ENCODE measurements at places on chromosomes 3 and 15. TPM values are rescaled to one million over a fixed set of nuclear protein-coding genes. Genes with fewer than 3 reads are reported as not detected.

GRCh38 chr3:63895422-63896189, 16.6 kb downstream of the SCAANT1 start:
- DNase-seq, result no peak

- no peak for DNase-seq
Observed at GRCh38 chr3:39318301-39318700, 11.2 kb upstream of the CCR8 start.

DNA sequence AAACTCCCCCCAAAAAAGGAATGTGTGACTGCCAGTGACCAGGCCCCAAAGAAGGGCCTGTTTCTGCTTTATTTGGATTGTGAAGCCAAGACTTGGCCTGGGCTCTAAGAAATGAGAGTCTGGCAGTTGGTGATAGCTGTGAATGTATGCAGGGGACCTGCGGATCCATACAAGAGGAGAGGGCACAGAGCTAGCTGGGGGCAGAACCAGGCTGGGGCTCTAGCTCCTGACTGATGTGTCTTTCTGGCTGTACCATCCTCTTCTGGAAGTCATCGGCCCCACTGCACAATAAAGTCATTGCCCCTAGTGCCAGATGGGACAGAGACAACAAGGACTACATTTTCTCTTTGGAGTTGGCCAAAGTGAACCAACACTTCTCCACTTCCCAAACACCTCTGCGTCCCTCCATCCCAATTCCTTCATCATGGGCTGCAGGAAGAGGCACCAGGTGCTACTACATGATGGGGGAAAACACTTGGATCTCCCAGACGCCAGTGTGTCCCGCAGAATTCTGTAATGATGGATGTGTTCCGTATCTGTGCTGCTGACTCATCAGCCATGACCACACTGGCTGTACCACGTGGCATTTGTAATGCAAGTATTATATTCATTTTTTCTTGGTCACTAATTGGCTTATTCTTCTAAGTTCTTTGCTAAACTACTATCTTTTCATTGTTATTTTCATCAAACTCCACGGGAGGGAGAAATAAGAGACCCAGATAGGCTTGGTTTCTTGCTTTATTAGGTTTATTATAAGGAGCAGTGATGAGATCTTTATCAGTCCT, 1.7 kb upstream of the PLA2G4F start:
- DNase-seq, result no peak

DNA sequence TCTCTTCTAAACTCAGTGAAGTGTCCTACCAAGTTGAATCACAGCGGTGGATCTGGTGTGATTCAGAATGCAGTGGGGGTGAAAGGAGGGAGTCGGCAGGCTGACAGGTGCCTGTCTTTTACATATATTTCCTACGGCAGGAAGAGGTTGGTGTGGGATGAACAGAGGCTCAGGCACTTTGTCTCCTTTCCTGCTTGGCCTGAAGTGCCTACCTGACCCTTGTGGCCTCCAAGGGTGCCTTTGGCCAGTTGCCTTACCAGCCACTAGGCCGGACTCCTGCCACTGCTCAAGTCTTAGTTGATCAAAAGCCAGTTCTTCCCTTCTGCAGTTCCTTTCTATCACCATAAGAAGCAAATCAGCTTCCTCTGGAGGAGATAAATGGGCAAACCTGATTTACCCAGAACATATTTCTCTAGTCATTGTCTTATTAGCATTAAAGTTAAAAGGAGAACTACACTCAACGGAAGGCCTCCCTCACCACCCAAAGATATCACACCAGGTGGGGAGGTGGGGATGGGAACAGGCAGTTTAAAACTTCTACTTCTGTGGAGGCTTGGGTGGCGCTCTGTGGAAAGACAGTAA, 52.1 kb downstream of the CRTC3 start:
- no peak for DNase-seq

GRCh38 chr3:147361454-147362420, 44.6 kb downstream of the ZIC4 start:
- no peak for DNase-seq

- peak; percentile 41 for DNase-seq
Observed at GRCh38 chr3:16516695-16517481, 3.4 kb upstream of the RFTN1 start.

- no peak for DNase-seq
Observed at GRCh38 chr3:156792945-156793344, 33.2 kb upstream of the LEKR1 start.

GPR149 gene
- not detected for total RNA-seq

ARMC8 gene
- total RNA-seq, result 29.5 TPM

GRK7 gene
- not detected for total RNA-seq

MYRIP gene
- total RNA-seq, result 0.95 TPM

DNA sequence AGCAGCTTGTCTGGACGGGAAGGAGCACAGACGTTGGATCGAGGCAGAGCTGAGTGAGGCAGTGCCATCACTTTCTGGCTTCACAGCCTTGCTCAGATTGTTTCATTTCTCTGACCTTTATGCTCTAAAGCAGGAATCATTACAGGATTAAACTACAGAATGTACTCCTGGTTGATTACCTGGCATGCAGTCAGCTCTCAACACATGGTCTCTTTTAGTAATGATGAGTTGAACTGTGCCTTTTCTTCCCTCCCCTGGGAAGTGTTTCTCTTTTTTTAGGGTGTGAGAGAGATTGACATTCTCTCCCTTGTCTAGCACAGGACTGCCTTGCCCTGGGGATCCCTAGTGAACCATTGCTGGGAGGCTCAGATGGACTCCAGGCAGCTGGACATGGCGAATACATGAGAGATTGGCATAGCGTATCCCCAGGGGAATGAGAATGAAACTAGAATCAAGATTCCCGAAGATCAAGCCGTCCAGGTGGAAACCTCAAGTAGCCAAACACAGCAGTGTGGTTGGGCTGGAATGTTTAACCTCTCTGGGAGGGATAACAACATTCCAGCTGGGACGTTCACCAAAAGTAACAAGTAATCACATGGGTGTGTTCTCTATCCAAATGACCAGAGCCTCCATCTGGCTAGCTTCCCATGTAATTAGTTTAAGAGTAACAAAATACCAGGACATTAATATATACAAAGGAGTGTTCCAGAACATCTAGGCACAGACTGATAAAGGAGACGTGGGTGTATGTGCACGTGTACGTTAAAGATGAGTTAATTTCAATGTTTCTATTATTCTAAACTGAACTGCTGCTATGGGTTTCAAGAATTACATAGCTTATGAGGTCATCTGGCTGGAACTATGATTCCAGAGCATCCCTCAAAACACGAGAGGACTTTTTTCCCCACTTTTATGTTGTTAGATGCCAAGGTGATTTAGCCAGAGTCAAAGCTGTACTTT, 118.6 kb upstream of the NR2E3 start:
- peak; percentile 42 for DNase-seq

TGM4 gene
- not detected for total RNA-seq

DNA sequence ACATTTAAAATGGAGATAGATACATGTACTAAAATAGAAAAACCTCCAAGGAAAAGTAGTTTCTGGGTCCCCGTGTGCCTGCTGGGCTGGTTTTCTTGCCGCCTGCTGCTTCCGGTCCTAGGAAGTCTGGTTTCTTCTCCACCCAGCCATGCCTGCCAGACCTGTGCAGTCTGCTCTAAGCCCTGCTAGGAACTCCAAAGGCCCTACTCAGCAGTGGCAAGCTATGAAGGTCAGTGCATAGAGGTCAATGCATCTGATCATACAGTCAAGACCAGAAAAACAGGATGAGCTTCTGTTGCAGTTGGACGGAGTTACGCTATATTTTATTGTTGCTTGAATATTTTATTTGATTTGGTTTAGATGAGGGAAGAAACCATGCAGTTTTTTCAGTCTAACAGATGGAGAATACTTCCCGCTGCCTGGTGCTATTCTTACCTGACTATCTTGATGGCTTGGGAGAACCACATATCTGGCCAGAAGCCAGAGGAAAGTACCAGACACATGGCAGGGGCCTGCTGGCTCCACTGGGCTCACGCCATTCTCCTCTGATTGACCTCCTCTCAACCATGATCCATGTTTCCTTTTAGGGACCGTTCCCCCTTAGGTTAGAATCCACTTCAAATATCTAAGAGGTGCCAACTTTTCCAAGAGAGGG, 226.8 kb upstream of the ST8SIA2 start:
- DNase-seq, result peak; percentile 68

EPHA3 gene
- 2.9 TPM for total RNA-seq

DNA sequence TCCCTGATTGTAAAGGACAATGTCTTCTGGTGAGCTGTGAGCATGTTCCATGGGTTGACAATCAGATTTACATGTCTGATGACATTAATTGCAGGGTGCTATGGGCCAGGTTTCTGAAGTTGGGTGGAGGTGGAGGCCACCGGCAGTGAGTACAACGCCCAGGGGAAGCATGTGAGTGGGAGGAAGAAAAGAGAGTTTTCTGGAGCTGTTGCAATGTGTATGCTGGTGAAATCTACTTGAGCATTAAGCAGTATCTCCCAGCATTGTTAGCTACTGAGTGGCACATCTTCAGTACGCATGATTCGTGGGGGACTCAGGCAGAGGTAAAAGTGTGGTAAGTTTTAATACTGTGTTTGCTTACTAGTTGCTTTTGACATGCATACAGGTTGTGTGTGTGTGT, 26.6 kb downstream of the TMEM45A start:
- DNase-seq, result no peak

DNA sequence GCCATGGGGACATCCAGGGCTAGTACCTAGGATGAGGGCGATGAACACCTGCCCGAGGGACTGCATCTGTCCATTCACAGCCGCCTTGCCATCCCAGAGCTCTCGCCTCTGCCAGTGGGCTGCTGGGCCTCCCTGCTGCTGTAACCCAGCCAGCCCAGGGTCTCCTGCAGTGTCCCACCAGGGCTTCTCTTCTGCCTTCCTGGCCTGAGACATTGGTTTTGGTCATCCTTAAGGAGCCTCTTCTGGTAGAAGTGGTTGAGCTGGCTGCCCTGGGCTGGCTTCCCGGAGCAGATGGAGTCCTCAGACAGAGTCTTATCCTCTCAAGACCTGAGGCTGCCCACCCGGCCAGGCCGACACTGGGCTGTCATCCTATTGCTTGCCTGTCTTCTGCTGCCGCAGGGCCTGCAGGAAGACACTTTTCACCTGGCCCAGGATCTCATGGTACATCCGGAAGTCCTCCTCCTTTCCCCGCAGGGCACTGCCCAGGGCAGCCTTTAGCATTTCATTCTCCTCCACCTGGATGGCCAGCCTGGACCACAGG, 6.1 kb upstream of the HHATL start:
- peak; percentile 13 for DNase-seq

DNA sequence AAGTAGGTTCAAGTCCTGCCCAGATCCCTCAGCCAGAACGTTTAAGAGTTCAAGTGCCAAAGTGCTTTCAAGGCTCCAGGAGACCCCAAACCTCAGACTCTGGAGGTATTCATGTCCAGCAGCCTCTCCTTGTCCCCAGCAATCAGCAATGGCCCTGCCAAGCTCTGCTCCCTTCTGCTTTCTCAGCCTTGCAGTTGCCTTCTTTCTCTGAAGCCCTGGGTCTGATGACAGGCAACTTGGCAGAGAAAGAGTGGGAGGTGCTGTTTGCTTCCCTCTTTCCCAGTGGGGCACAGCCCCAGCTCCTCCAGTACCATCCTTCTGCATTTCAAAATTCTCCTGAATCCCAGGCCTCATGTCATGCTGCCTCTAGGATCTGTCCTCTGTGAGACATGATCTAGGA, 40.2 kb downstream of the ATP2B2 start:
- DNase-seq, result no peak
